GM10248 (cell line): ENCODE measurements at places on chromosomes 12 and 14.

- DNase-seq, result no peak
Measured at GRCh38 chr12:11016937-11017336, 5.5 kb downstream of the TAS2R19 start.

- no peak for DNase-seq
Measured at GRCh38 chr12:61490526-61491498, 769.4 kb upstream of the USP15 start.

DNA sequence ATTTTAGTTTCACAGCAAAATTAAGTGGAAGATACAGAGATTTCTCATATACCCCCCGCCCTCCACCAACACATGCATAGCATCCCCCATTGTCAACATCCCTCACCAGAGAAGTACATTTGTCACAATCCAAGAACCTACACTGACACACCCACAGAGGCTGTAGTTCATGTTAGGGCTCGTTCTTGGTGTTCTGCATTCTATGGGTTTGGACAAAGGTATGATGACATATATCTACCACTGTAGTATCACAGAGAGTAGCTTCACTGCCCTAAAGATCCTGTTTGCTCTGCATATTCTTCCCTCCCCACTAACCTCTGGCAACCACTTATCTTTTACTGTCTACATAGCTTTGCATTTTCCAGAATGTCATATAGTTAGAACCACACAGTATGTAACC, 444.6 kb upstream of the DCN start:
- no peak for DNase-seq

DNA sequence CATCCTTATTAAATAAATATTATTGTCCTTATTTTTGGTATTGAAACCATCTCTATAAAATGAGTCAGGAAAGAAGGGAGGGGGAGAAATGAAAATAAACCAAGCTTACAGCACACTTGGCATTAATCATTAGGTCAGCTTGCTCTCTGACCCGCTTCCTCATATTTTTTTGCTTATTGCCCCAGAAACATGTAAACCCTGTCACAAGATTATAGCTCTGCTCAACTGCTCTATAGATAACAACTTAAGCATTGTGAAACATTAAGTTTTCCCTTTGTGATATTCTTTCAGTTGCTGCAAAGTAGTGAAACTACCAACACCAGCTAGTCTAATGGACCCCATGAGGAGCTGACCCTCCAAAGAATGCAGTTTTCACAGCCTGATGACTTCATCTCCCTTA, 819.5 kb downstream of the SLC16A7 start:
- no peak for DNase-seq

DNA sequence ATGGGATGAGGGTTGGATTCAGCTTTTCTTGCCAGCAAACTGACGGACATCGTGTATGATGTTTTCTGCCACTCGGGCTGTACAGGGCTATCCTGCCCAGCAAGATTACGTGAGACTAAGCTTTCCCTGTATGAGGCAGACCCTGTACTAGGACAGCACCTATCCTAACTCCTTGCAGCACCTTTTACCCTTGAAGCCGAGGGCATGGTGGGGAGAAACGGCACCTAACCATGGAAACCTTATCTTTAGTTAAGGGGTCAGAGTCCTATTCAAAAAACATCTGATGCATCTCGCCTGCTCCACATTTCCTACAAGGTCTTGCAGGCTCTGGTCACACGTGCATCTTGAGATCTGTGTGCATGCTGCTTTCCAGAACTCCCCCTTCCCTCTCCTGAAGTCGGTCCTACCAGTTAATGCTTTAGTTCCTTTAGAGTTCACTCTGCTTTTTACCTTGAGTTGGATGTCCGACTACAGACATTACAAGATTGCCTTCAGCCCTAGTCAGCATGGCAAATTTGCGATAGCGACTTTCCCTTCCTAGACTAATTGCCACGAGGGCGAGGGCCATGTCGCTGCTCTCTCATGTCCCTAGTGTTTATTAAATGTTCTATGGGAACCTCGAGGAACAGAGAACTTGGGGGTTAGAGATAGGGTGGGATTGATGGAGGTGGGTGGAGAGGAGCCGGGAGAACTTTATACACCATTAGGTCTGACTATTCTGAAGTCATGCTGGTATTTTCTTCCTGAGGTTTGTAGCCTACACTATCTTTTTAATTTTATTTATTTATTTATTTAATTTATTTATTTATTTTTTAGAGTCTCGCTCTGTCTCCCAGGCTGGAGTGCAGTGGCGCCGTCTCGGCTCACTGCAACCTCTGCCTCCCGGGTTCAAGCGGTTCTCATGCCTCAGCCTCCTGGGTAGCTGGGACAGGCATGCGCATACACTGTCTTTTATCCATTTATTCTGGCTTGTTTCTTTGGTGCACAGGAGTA, 6.6 kb downstream of the RAN start:
- no peak for DNase-seq

- no peak for DNase-seq
Measured at GRCh38 chr12:90858252-90858651, 96.7 kb downstream of the CCER1 start.

- no peak for DNase-seq
Measured at GRCh38 chr12:92615703-92616102, 87.1 kb upstream of the PLEKHG7 start.

DNA sequence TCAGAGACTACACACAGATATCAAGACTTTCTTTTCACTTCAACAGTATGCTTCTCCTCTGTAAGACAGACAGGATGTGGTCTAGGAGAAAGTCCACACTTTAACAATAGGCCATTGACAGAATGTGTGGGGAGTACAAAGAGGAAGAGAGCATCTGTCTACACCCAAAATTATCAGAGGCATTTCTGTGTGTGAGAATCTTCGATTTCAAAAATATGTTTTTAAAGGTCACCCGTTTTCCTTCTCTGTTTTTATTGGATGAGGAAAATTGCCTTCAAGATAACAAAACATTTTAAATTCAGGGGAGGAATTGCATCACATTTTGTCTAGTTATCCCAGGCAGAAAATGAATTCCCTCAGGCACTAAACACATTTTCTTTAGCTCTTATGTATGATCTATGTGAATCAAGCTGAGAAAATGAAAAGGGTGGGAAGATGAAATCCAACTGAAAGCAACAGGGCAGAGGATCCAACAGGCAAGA, 16.4 kb downstream of the NAV3 start:
- DNase-seq, result peak; percentile 57

DNA sequence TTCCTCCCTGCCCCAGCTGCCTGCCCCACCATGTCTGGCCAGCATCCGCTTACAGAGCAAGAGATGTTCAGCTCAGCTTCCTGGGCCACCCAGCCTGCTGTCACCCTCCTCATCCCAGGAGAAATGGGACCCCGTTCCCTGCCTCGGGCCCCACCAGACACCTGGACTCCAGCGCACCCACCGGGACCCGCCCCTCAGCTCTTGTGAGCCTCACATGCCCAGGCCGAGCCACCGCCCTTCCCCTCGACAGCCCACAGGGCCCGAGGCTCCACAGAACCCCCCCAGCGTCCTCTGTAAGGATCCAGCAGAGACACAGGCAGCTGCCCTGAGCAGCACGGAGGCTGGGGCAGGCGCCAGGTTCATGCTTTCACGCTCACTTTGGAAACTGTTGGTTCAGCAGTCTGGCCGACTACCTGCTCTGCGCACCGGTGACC, 18.4 kb upstream of the C14orf180 start:
- no peak for DNase-seq

DNA sequence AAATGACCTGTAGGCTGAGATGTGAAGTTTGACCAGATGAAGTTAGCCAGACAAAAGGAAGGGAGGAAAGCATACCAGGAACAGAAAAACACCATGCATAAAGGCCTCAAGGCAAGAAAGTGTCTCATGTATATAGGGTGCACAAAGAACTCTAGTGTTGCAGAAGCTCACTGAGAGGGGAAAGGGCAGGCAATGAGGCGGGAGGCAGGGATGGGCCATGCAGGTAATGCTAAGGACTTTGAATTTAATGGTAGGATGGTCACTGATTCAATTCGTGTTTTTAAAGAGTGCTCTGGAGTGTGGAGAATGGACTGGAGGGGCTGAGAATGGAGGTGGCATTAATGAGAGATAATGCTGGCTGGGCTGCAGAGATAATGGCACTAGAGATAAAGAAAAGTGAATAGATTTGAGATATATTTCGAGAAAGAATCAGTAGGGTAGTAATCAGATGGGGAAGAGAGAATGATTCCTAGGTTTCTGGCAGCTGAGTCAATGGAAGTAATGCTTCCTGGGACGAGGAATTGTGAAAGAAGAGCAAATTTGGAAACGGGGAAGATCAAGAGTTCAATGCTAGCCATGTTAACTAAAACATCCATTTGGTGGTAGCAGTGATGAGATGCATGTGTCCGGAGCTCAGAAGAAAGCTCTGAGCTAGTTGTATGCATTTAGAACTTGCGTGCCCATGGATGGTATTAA, 43.1 kb downstream of the LIMA1 start:
- DNase-seq, result no peak

DNA sequence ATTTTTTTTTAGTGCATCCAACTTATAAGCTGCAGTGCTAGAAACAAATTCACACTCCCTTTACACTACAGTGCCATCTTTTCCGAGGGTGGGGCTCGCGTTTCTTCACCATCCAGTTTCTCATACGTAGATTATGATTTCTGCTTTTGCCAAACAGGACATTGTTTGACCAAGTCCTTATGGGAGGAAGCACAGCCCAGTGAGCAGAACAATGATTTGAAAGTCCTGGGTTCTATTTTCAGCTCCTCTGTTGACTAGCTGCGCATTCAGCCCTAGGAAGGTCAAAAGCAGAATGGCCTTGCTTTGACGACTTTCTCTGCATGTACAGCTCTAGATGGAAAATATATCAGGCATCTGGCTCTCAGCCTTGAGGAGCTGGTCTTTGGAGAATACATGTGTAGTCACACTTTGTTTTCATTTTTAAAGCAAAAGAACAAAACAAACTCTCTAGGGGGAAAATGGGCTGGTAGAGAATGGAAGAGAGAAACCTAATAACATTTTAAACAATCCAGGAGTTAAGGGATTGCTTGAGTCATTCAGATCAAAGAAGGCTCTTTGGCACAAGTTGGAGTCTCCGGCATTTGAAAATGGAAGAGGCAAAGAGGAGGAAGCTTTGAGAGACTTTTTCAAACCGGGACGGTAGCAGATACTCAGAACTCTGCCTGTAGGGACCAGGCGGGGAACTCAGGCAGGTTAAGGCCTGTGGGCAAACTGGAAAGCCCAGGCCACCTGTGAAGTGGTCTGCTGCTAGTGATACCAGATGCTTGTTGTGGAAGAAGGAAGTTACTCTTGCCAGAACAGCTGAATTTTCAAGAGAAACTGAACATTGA, 257.3 kb upstream of the PLEKHG7 start:
- DNase-seq, result peak; percentile 40

DNA sequence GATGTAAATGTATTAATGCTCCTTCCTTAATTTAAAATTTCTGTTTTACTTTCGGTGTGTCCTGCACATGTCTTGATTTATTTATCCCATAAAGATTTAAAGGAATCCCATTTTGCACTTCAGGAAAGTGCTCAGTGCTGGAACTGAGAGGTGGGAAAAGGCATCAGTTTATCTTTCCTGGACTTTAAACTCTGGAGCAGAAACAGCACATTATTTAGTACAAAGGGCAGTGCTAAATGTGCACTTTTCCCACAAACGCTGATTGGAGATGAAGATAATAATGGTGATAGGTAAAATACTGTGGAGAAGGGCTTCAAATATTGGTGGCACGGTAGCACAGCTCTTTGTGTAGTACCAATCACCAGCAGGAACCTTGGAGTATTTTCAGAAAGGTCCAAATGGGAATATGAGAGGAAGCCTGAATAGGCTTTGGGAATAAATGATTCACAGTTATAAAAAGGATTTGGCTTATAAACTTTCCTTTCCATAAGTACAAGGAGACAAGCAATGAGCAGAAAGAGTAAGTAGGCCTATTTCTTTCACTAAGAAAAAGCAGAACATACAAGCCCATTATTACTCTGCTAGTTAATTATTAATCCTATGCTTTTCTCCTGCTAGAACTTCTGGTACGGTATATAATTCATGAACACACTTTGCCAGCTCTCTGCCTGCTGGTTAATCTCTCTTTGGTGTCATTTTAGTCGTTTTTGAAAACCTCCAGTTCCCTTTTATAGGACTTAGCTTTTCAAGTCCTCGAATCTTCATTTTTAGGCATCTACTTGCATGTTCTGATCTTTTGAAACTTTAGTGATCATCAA, 58.3 kb downstream of the SLC15A5 start:
- no peak for DNase-seq

GRCh38 chr14:30855345-30856037, 18.9 kb upstream of the COCH start:
- DNase-seq, result peak; percentile 70

GRCh38 chr14:35365130-35366055, 39.2 kb downstream of the NFKBIA start:
- DNase-seq, result peak; percentile 69

DNA sequence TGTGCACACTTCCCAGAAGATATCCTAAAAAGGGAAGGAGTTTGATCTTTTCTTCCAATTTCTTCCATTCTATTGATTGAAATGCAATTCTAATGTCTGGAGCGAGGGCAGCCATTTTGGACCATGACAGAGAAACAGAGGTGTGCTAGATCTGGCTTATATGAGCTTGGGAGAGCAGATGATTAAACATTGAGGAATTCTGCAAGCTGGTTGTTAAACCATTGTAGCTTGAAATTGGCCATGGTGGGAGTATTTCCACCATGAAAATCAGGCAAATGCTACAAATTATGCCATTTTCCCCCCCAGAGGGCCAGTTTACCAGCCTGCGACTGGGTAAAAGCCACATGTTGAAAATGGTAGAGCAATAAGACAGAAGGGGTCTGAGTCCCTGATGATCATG, 155.0 kb downstream of the PAWR start:
- no peak for DNase-seq

DNA sequence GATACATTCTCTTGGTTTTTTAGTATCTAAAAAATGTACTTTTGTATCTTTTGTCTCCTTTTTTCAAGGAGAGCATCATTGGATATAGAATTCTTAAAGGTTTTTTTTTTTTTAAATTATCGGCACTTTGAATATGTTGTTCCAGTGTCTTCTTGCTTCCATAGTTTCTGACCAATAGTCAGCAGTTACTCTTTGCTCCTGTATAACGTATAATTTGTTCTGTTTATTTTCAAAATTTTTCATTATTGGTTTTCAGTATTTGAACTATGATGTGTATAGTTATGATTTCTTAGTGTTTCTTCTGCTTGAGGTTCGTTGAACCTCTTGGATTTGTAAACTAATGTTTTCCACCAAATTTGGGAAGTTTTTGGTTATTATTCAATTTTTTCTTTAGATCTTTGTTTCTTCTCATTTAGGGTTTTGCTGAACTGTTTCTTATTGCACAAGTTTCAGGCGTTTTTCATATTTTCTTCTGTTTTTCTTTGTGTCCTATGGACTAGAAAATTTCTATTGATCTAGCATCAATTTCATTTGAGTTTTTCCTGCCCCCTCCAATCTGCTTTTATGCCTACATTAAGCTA, 93.9 kb downstream of the PLBD1 start:
- no peak for DNase-seq

- no peak for DNase-seq
Measured at GRCh38 chr12:121600702-121601336, 20.0 kb upstream of the KDM2B start.

GRCh38 chr12:67943141-67943892, 45.9 kb upstream of the IFNG-AS1 start:
- peak; percentile 41 for DNase-seq

- no peak for DNase-seq
Measured at GRCh38 chr14:66507181-66507721, 696 bp upstream of the GPHN start.

GRCh38 chr12:79048962-79049361, 184.4 kb downstream of the SYT1 start:
- no peak for DNase-seq
